ENCODE measurements at places on chromosomes 5 and 9. TPM values are rescaled to one million over a fixed set of nuclear protein-coding genes. Genes with fewer than 3 reads are reported as not detected.

The GPR150 gene
- total RNA-seq, result not detected

The BRD8 gene
- 53.7 TPM for total RNA-seq

The PALM2AKAP2 gene
- 12.2 TPM for total RNA-seq

The FGF18 gene
- total RNA-seq, result 0.08 TPM

The CAVIN4 gene
- total RNA-seq, result 1.1 TPM

The TMC1 gene
- 0.19 TPM for total RNA-seq

The FOXD4L5 gene
- total RNA-seq, result not detected

The NCS1 gene
- total RNA-seq, result 27.7 TPM

The IFNA13 gene
- total RNA-seq, result not detected

The AQP3 gene
- 2.7 TPM for total RNA-seq

The PTGDS gene
- 1.4 TPM for total RNA-seq

The SLC22A4 gene
- total RNA-seq, result 6.7 TPM

The G3BP1 gene
- 193 TPM for total RNA-seq

The SPINK4 gene
- not detected for total RNA-seq

The C9orf152 gene
- total RNA-seq, result not detected

The SLC45A2 gene
- 0.49 TPM for total RNA-seq

The SLC34A3 gene
- total RNA-seq, result not detected

The SLC23A1 gene
- not detected for total RNA-seq

The GRM6 gene
- not detected for total RNA-seq

The BTNL8 gene
- 0.57 TPM for total RNA-seq

The CDC14B gene
- 8.8 TPM for total RNA-seq

The ARID3C gene
- total RNA-seq, result 0.11 TPM

The DMGDH gene
- not detected for total RNA-seq

The F2R gene
- total RNA-seq, result 48.1 TPM

The RABEPK gene
- total RNA-seq, result 31.6 TPM

The EDIL3 gene
- 1.4 TPM for total RNA-seq

The PCDHAC1 gene
- total RNA-seq, result 1.5 TPM

The SPINK13 gene
- total RNA-seq, result not detected

The FSD1L gene
- total RNA-seq, result 2.8 TPM

The RELL2 gene
- total RNA-seq, result 6.0 TPM

The TLE1 gene
- 33.8 TPM for total RNA-seq

The STOML2 gene
- total RNA-seq, result 310 TPM

The IRX2 gene
- not detected for total RNA-seq

The AGXT2 gene
- total RNA-seq, result not detected

The BBLN gene
- 168 TPM for total RNA-seq

The PCDHGA4 gene
- 2.0 TPM for total RNA-seq

The HAVCR1 gene
- total RNA-seq, result not detected

The UGT3A2 gene
- total RNA-seq, result 0.11 TPM

The ROR2 gene
- total RNA-seq, result not detected
